ENCODE measurements at places on chromosomes 12 and 14.

DNA sequence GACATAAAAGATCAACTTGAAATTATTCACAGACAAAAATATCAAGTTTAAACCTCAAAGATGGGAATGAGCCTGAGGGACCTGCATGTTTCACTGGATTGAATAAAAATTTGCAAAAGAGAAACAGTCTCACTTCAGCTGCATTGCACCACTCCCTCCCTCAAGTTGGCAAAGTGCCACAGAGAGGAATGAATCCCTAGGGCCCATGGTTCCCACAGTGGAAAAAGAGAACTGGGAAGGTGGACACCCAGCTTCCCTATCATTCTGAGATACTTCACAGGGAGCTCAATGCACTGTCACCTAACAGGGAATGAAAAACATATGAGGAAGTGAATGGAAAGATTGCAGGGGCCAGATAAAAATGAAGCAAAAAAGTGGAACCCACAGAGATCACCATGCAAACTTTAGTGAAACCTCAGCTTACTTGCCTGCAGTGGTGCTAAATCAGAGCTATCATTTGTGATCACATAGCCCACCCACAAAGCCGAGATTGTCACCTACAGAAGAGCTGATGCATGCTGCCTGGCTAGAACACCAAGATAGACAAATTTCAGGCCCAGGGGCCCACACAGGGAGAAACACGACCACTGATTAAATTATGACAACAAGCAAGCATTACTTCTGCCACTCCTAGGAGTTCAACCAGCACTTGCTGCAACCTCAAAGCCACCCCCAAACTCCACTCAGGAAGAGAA is 911.3 kb downstream of the LRFN5 start:
- no peak for DNase-seq

DNA sequence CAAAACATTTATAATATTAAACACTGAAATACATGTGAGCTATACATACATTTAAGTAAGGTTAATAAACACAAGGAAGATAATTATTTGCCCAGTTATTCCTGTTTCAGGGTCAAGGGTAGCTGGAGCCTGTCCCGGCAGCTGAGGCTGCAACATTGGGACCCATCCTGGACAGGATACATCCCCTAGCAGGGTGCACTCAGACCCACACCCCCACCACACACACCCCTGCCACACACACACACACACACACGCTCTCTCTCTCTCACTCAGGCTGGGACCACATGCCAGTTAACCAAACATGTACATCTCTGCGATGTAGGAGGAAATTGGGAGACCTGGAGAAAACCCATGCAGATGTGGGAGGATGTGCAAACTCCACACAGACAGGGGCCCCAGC is 112.6 kb upstream of the TMCC3 start:
- no peak for DNase-seq

DNA sequence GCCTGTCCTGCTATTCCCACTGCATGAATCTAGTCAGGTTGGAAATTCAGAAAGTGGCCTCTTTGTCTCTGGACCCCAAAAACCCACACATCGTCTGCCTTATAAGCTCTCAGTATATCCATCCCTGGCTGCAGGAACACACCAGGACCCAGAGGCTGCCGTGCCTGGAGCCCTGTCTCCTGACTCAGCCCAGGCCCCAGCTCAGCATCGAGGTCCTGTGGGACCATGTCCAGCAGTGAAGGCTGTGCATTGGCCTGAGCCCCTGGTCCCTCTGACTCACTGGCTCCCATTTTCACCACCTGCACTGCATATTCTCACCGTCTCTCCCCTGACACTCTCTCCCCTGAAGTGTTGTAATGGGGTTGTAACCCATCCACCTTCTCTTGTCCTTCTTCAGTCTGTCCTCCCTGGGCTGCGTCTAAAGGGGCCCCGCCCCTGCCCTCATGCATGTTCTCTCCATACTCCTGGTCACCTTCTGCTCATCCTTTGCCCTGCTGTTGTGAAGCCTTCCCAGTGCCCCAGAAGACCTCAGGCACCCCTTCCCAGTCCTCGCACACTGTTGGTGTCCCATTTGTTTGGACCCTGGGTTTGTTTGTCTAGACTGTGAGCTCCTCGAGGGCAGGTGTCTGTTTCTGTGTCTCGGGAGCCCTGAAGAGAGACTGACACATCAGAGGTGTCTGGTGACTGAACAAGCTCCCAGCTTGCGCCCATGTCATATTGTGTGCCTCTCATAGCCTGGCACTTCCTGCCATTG is 43.8 kb downstream of the EVL start:
- no peak for DNase-seq

GRCh38 chr14:104499784-104500760 is 79.5 kb upstream of the C14orf180 start:
- no peak for DNase-seq

DNA sequence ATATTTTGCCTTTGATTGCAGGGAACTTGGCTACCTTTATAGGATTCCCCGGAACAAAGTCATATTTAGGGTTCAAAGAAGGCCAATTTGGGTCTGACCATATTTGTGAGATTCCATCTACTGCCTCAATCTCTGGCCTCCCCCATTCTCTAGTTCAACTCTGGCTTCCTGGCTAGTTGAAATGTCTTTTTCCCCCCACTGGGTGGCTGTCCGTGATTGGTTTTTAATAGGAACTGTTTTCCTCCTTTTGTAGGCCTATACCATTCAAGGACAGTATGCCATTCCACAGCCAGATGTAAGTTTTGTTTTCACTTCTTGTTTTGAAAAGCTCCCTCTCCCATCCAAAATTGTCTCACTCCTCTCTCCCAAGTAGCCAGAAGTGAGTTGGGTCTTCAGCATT is 13.8 kb downstream of the PCBP2 start:
- DNase-seq, result no peak
